ENCODE measurements at places on chromosomes 16 and 17.

DNA sequence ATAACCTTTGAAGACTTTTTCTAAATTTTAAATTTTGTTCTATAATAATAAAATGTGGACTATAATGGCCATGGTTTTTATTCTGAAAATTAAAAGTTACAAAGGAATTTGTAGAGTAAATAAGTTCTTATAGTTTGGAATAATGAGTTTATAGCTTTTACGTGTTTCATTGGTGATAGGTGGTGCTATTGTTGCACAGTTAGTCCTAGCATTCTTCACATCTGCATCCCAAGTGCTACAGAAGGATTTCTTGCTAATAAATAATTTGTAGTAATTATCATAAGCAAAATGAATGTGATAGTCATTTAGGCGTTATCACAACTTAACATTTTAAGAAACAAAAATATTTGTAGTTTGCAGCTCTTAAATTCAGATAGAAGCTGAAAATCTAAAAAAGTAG lies 67.9 kb downstream of the BCAS3 start:
- peak; percentile 77 for DNase-seq

GRCh38 chr16:83755391-83755790 lies 52.4 kb upstream of the HSBP1 start:
- DNase-seq = no peak

DNA sequence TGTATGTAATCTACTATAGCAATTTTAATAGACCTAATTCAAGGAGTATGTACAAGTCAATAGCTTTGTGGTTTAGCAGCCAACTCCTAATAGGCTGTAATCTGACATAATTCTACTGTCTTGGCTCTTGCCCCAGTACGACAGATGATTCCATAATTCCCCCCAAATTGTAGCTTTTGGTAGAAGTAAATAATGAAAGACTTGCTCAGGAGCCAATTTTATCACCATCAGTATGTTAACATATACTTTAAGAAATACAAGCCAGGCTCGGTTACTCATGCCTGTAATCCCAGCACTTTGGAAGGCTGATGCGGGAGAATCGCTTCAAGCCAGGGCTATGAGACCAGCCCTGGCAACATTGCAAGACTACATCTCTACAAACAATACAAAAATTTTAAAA lies 53.9 kb downstream of the AP2B1 start:
- peak; percentile 98 for DNase-seq

DNA sequence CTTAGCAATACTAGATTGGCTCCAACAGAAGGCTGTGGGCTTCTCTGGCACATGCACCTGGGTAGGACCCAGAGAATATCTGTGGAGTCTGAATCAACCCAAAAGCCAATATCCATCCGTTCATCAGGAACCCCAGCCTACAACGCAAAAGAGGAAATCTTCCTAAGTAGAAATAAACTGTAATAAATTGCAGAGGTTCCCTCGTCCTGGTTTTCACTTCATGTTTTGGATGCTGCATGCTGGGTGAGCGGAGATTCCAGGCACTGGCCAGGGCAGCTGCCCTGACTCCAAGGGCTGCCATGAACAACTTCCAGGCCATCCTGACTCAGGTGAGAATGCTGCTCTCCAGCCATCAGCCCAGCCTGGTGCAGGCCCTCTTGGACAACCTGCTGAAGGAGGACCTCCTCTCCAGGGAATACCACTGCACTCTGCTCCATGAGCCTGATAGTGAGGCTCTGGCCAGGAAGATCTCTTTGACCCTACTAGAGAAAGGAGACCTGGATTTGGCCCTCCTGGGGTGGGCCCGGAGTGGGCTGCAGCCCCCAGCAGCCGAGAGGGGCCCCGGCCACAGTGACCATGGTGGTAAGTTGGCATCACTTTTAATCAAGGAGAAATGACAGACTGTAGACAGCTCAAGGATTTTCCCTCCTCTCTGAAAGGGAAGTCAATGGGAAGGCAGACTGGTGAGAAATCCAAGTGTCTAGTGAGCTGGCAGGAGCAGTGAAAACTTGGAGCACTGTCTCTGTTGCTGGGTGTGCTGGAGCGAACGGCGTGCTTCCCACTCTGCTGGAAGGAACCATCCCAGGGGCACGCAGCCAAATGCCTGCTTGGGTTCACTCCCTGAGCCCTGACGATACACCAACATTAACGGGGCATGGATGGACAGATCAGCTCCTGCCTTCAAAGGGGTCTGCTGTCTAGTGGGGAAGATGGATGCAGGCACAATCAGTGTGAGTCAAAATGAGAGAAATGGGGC lies 10.7 kb upstream of the CIITA start:
- no peak for DNase-seq

DNA sequence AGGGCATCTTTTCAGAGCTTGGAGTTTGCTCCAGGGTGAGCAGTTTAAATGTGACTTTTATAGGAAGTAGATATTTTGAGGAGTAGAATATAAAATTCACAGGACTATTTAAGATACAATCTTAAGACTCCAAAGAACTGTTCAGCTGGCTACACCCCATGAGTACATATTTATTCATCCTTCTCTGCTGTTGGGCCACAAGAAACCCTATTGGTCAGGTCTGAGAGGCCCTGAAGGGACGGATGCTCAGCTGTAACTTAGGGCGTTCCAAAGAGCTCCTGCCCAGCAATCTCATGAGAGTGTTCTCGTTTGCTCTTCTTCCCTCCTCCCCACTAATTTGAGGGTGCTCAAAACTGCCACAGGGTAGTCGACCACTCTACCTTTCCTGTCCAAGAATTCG lies 7.3 kb downstream of the ST6GALNAC2 start:
- DNase-seq = no peak

DNA sequence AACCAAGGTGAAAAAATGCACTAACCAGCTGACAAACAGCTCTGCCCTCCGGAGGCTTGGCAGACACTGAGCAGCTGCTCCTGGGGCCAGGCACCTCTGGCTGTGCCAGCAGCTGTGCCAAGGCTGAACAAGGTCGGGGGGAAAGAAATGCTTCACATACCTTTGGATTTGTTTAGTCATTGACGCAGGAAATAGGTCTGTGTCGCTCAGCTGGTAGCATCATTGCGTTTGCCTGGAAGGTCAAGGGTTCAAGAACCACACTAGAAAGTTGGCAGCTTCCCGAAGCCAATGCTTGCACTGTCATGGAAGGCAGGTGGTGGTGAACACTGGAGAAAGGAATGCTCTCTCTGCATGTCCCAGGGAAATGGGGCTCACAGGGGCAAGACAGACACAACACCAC lies 63.5 kb downstream of the PCTP start:
- peak; percentile 14 for DNase-seq

Data from lung (tissue), 17 donors.